ENCODE measurements at places on chromosomes 16 and 17.
A peak's percentile ranks its signal among the peaks of the same experiment; 100 is the strongest.

- no peak for DNase-seq
Measured at GRCh38 chr17:56284482-56284881, 131.2 kb downstream of the ANKFN1 start.

GRCh38 chr17:7223375-7223774 is 3.6 kb downstream of the ACADVL start:
- no peak for DNase-seq

GRCh38 chr17:54754560-54754959 is 146.1 kb upstream of the TOM1L1 start:
- DNase-seq, result peak; percentile 65

DNA sequence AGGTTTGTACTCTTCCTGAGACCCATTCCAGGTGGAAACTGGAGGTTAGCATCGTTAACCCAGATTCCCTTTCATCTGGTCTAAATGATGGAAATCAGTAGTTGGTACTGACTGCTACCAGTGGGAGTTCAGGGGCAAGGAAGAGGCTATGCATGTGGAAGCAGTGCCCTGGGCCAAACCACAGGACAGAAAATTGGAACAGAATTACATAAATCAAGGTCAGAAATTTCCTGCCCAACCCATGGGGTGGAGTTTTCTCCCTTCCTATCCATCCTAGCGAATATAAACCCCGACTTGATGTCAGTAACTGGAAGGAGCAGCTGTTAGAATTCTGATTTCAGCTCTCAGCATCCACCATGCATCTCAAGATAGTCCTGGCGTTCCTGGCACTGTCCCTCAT is at the start of gene AOC2:
TSS of gene AOC2 (plus strand) at position 310 of the 400 bp plus-strand sequence. CDS start at position 357, 47 bp downstream.
- no peak for DNase-seq

DNA sequence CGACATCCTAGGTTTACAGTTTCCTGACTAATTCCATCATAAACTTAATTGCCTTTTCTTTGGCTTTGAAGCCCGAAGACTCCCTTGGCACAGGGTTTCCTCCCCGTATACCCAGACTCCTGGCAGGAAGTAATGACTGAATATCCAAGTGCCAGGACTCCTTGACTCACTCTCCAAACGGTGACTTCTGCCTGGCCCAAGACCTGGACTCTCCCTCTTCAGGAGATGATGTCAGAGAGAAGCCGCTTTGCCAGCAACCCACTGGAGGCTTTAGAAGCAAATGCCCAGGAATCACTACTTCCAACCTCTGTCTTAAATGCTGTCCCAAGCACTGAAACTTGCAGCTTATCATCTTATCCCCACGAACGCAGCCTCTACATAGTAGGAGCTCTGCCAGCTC is 146.5 kb downstream of the RGS9 start:
- no peak for DNase-seq

GRCh38 chr16:9231039-9231438 is 139.6 kb downstream of the HAPSTR1 start:
- DNase-seq, result no peak

GRCh38 chr17:55705847-55706246 is 16.8 kb downstream of the TMEM100 start:
- DNase-seq, result no peak

DNA sequence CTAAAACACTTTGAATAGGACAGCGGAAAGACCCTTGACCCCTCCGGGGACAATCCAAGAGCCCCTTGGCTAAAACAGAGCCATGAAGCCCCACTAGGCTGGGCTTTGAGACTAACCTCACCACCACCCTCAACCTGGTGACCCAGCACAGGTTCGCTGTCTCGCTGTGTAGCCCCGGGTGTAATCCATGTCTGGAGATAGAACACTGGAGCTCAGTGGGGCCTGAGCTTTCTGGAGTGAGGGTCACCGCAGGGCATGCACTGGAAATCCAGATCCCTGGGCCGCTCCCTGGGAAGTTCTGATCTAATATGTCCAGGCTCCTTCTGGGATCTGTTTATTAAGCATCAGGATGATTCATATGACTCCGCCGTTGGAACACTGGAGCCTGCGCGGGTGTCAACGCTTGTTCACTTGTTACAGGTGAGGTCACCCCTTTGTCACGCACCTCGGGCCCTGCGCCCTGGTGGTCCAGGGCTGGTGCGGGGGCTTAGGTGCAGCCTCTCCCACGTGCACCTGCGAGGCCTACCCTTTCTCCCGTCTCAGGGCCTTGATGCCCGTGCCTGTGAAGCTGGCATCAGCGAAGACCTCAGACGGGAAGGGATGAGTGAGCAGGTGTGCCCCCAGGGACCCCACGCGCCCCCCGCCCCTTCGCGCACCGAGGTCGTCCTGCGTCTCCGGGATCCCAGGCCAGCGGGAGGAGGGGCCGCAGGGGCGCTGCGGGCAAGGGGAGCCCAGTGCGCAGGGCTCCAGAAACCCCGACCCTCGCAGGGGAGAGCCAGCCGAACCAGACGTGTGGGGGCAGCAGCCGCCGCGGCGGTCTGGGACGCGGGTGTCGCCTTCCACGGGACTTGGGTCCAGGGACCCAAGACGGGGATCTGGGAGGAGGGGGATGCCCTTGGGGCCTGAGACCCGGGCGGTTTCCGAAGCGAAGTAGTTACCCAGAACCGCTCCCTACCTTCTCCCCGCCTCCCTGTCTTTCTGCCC is 224.1 kb upstream of the FOXF1 start:
- no peak for DNase-seq

DNA sequence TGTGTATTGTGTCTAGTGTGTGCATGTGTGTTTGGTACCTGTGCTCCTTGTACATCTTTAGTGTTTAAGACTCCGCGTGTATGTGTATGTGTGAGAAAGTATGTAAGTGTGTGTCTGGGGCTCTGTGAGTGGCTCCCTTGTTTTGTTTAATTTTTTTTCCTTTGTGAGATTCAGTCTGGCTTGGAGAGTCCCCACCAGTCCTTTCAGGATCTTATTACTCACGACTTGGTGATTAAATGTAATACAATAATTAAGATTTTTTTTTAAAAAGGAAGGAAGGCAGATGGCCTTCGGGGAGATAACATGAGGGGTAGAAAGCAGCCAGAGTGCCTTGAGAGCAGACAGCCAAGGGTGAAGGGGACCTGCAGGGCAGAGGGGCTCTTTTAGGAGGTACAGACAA is 33.9 kb downstream of the FZD2 start:
- no peak for DNase-seq

DNA sequence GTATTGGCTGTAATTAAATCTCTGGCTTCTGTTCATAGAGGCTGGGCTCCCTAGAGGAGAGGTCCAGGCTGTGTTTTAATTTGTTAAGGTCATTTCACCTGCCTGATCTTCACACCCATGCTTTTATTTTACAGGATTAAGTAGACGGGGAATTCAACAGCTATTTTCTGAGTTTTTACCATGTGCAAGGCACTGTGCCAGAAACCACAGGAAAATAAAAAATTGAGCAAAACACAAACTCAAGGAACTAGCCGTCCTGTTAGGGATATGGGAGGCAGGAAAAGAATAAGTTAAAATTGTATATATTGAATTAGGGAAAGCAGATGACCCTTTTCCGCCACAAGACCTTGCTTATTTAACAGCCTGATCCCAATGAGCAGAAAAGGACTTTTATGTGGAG is 29.1 kb downstream of the HS3ST3A1 start:
- DNase-seq, result no peak

GRCh38 chr16:56729735-56730662 is at the start of gene NUP93:
Gene NUP93, plus strand, starts transcription at chr16:56730129. Its CDS starts 18,119 bp downstream, at chr16:56748248.
- DNase-seq, result peak; percentile 95

DNA sequence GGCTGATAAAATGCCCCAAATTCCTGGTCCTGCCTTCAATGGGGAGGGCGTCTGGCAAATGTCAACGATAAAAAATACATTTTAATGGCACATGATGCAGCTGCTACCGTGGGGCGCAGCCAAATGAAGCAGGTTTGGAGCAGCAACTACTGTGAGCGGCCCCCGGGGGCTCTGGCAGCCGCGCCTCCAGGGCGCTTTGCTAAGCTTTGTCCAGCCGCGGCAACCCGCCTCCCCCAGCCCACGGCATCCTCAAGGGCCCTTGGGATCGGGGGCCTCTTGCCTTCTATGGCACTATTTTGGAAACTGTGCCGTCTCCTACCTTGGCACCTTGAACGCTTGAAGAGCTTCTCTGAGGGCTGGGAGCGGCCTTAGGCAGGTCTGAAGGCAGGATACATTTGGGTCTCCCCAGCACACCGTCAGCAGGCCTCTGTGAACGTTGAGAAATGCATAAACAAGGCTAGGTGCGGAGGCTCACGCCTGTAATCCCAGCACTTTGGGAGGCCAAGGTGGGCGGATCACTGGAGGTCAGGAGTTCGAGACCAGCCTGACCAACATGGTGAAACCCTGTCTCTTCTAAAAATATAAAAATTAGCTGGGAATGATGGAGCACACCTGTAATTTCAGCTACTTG is 25.1 kb downstream of the TBX4 start:
- DNase-seq, result no peak

DNA sequence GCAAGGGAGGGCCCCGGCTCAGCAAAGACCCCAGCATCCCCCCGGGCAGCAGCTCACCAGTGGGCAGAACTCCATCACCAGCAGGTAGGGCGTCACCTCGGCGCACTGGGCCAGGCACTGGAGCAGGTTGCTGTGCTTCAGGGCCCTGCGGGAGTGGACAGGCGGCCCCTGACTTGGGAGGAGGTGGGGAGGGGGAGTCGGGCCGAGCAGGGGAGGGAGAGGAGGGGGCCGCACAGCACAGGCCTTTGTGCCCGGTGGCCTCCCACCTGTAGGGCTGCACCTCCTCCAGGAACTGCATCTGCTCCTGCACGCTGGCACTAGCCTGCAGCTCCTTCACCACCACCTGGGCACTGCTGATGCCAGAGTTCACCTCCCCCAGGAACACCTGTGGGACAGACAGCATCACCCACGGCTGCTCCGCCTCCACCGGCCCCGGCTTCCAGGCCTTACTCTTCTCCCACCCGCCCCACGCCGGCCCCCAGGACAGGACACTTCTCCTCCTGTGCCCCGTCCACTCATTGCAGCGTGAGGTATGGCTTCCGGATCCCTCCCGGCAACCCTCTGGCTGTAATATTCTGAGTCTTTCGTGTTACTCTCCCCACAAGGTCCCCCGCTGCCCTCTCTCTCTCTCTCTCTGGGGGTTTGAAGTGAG is 37.7 kb upstream of the PVALEF start:
- DNase-seq, result no peak

- no peak for DNase-seq
Measured at GRCh38 chr16:10589109-10589508, 8.7 kb upstream of the EMP2 start.

GRCh38 chr16:80040814-80041213 is 440.3 kb upstream of the MAF start:
- DNase-seq, result no peak

DNA sequence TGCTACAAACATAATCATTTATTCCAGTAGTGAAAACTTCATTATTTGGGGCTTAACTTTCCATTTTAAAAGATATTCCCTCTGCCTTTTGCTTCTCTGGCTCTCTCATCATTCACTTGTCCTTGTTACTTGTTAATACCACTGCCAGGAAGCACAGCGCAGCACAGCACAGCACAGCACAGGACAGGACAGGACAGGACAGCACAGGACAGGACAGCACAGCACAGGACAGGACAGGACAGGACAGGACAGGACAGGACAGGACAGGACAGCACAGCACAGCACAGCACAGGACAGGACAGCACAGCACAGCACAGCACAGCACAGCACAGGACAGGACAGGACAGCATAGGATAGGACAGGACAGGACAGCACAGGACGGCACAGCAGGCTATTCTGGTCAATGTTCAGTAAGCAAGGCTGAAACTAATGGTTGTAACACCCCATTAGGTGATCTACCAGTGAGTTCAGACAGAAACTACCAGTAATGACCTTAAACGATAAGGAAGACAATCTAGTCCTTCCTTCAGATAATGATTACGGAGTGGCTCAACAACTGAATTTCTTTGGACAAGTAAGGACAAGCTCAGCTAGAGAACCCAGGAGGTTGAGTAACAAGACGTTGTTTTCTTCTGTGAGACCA is 31.9 kb downstream of the COG1 start:
- DNase-seq, result no peak

GRCh38 chr16:72884573-72884972 is 163.4 kb downstream of the ZFHX3 start:
- DNase-seq, result no peak

- DNase-seq, result peak; percentile 71
Measured at GRCh38 chr16:56869513-56870275, 4.7 kb downstream of the SLC12A3 start.

- DNase-seq, result no peak
Measured at GRCh38 chr17:18381953-18382245, 4.3 kb downstream of the EVPLL start.

GRCh38 chr17:29582772-29583171 is 6.7 kb downstream of the GIT1 start:
- no peak for DNase-seq

DNA sequence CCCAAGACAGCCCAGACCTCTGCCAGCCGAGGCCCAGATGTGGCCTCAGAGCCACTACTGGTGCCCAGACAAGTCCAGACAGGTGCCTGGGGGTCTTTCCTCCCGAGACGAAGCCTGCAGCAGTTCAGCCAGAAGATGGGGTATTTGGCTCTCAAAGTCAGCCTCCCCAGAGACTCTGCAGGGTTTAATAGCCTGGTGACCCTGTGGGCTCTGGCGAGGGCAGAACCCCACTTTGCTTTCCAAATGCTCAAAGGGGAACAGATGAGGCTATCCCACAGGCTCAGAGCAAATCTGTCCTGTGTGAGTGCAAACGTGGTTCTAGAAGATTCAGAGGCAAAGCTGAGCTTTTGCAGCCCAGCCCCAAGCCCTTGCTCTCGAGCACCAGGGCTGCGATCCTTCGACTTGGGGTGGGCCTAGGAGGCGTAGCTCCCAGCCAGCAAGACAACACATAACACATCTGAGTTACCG is 236.0 kb downstream of the MRTFB start:
- DNase-seq, result no peak

GRCh38 chr17:81683584-81684441 is at the start of the genes ARL16 and HGS:
Gene ARL16, minus strand, starts transcription at chr17:81683797. Its CDS starts 44 bp downstream, at chr17:81683753.
Gene HGS, plus strand, starts transcription at chr17:81684011. Its CDS starts 56 bp downstream, at chr17:81684067.
- DNase-seq, result peak; percentile 100

DNA sequence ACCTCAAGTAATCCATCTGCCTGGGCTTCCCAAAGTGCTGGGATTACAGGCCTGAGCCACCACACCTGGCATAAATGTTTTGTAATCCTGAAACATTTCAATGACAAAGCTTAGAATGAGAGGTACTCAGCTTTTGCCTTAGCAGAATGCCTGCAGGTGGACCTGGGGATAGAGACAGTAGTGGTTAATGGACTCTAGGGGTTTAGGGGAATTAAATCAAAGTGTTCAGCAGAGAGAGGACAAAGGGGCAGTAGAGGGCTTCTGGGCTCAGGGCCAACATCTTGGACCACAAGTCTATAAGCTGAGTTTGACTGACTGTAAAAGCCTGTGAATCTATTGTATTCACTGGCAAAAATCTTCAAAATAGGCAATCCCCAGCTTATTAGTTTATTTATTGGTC is 36.0 kb upstream of the MED13 start:
- DNase-seq, result no peak

GRCh38 chr17:80851277-80851925 is 140.2 kb upstream of the CHMP6 start:
- no peak for DNase-seq

DNA sequence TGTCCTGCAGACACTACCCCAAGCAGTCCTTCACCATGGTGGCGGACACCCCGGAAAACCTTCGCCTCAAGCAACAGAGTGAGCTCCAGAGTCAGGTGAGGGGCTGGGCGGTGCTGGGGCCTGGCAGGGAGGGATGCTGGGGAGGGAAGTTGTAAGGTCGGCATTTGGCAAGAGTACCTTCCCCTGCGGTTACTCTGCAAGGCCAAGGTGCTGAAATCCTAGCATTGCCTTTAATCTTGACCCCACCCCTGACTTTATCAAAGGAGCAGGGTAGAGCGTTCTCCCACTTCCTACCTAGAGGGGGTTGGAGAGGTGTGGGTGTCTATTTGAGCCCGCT is 20.5 kb downstream of the LASP1 start:
- no peak for DNase-seq

All from iPS-NIHi11 (cell line).